SK-N-SH (cell line): ENCODE measurements at places on chromosomes 6 and 20. TPM values are rescaled to one million over a fixed set of nuclear protein-coding genes. Genes with fewer than 3 reads are reported as not detected.

DNA sequence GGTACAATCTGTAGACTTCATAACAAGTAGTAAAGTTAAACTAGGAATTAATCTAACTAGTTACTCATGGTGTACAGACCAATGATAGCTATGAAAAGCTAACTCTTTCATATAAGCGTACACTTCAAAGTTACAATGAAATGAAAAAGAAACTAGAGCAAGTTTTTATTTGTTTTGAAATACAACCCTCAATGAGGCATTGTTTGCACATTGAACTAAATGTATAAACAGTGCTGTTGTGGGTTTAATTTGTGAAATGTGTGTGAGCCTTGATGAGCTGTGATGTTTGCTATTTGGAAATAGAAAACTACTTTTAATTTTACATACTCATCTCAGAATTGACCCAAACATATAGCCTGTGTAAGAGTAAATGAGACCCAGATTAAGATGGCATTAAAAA lies 11.1 kb upstream of the EYA4 start:
- DNase-seq: no peak

The ENPP5 gene
- not detected in 2 replicates for polyA plus RNA-seq

The GPR63 gene
- polyA plus RNA-seq: 0.53 and 0.73 TPM in 2 replicates

DNA sequence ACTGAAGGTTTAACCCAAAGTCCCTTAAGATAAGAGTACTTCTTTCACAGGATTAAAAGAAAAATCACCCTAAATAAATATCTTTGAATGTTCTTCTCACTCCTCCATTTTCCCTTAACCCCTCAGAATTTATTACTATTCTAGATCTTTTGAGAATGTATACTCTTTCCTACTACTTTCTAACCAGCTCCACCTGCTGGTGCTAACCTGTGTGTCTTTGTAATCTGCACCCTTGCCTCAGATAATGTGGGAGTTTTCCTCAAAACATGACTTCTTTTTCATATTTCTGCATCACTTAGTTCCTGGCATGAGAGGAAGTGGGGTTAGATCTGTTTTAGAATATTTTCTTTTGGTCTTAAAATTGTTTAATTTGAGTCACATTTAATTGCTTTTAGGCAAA lies 394.2 kb downstream of the BMP2 start:
- peak; percentile 11 for DNase-seq

The EMILIN3 gene
- polyA plus RNA-seq: 0.02 and 0.08 TPM in 2 replicates

DNA sequence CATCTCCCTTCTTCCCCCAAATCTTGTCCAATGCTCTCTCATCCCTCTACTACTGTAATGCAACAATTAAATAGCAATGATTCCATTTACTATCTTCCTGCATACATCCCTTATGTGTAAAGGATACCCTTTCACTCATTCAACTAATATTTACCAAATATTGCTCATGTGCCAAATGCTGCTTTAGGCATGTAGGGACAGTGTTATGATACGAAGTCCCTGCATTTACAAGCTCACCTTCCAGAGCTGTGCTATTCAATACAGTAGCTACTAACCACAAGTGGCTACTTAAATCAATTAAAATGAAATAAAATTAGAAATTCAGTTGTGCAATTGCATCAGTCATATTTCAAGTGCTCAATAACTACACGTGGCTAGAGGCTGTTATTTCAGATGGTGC lies 41.1 kb downstream of the GMDS start:
- DNase-seq: no peak

GRCh38 chr6:158654498-158654897 lies 4.6 kb downstream of the SYTL3 start:
- peak; percentile 57 for DNase-seq

- DNase-seq: no peak
Observed at GRCh38 chr6:85670573-85670972, 27.9 kb upstream of the SYNCRIP start.

DNA sequence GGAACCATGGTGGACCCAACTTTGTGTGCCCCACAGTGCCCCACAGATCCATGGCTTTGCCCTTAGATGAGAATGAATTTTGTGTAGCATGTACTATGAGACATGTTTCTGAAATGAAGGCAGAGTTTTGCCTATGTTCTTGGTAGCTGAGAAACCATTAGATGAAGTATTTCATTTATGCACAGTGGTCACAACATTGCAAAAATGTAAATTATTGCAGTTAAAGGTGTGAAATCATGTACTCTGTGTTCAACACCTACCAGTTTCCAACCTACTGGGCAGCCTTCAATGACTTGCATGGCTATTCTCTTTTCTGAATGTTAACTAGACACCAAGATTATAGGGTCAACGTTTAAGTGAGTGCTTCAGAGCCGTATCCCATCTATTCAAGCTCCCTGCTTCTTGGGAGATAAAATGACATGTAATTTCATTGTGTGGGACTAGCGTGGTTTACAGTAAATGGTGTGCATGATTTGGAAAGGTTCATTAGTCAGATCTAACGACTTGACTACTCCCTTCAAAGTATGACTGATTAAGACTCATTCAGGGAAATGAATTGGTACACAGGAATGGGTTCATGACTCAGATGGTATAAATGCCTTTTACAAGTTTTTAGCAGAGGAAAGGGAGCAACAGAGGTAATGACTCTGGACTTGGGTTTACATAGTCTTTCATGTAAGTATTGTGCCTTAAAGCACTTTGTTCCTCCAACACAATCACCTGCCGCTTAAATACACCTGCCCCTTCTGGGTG lies 106.1 kb upstream of the AKIRIN2 start:
- DNase-seq: no peak

The RIPPLY2 gene
- polyA plus RNA-seq: 0.33 and 1.3 TPM in 2 replicates

The HCK gene
- not detected in 2 replicates for polyA plus RNA-seq

The DEFB112 gene
- not detected in 2 replicates for polyA plus RNA-seq

GRCh38 chr6:14502551-14502950 lies 385.0 kb downstream of the CD83 start:
- no peak for DNase-seq

The AGER gene
- polyA plus RNA-seq: 2.9 and 3.5 TPM in 2 replicates

GRCh38 chr20:4060064-4060795 lies 44.9 kb upstream of the RNF24 start:
- DNase-seq: no peak

- DNase-seq: no peak
Observed at GRCh38 chr6:37850260-37850659, 30.7 kb downstream of the ZFAND3 start.

GRCh38 chr20:39829256-39829655 lies 859.8 kb downstream of the MAFB start:
- no peak for DNase-seq

- DNase-seq: no peak
Observed at GRCh38 chr20:60053125-60053817, 95.0 kb downstream of the CDH26 start.

The ADGB gene
- not detected in 2 replicates for polyA plus RNA-seq

GRCh38 chr6:11258260-11259237 lies 26.1 kb upstream of the NEDD9 start:
- DNase-seq: no peak

GRCh38 chr6:44470746-44471145 lies 83.2 kb downstream of the CDC5L start:
- no peak for DNase-seq

GRCh38 chr6:87049779-87050178 lies 45.1 kb downstream of the CGA start:
- no peak for DNase-seq

The CRISP2 gene
- polyA plus RNA-seq: not detected in 2 replicates

The MUCL3 gene
- polyA plus RNA-seq: not detected in 2 replicates

DNA sequence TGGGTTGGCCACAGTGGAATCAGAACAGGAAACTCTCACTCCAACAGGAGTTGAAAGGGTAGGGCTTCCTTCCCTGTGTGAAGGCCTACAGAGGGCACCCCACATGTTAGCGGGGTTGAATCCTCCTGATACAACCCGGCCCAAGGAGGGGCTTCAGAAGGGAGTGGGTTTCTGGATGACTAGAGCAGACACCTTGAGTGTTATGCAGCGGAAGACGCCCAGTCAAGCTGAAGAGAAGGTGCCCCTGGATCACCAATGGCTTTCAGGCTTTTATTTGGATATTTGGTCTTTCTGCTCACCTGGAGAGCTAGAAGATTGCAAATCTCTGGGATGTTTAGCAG lies 132.8 kb downstream of the PRND start:
- no peak for DNase-seq
